ENCODE measurements at places on chromosomes 16 and 17. TPM values are rescaled to one million over a fixed set of nuclear protein-coding genes. Genes with fewer than 3 reads are reported as not detected.

Gene SLC22A31
- total RNA-seq: 0.21 TPM

Gene ATP1B2
- total RNA-seq: 0.92 TPM

Gene CASKIN1
- 1.0 TPM for total RNA-seq

Gene CHRNE
- total RNA-seq: 3.8 TPM

Gene TNP2
- total RNA-seq: not detected

Gene SLC9A5
- 0.10 TPM for total RNA-seq

Gene SLC13A2
- 1.1 TPM for total RNA-seq

Gene RNF43
- 3.5 TPM for total RNA-seq

Gene EPOP
- total RNA-seq: not detected

Gene NDRG4
- 14.2 TPM for total RNA-seq

Data from tongue (tissue), 3 donors.